ENCODE measurements at places on chromosomes 11 and 22. TPM values are rescaled to one million over a fixed set of nuclear protein-coding genes. Genes with fewer than 3 reads are reported as not detected.
A peak's percentile ranks its signal among the peaks of the same experiment; 100 is the strongest.

DNA sequence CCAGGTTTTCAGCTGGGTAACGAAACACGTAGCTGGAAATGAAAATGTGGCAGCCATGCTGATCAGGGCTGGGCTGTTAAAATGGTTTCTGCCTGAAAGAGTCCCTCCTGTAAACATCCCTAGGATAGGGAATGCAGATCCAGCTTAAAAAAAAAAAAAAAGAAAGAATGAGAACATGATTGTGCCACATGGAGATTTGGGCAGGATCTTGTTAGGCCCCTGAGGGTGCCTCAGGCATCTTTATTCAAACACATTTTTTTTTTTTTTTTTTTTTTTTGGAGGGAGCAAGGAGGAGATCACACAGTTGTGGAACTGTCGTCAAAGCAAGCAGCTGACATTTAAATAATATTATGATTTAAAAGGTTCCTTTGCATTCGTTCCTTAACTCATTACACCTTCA, 900.3 kb downstream of the OPCML start:
- DNase-seq: no peak

DNA sequence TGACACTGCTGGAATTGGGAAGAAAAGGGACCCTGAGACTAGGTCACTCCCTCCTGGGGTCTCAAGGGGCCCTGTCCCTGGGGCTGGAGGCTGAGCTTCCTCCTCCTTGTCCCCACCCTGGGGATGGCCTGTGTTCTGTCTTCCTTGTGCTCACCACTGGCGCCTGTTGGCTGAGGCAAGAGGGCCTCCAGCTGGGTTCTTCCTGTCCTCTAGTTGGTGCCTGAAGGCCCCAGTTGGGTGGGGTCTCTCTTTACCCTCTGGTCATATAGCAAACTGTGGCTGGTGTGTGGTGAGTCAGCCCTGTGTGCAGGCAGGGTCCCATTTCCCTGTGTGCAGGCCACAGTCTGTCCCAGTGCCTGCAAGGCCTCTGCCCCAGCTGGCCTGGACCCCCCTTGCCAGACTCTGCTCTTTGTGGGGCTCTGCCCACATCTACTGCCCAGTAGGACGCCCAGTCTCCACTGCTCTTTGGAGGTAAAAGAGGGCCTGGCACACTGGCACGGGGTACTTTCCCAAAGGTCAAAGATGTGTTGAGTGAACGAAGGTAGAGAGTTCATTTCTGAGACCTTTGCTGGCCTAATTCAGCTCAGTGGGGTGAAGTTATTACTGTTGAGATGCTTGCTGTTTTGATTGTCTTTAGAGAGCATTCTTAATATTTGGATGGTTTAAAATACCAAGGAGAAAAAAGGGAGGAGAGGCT, 55.1 kb upstream of the CLDN5 start:
- no peak for DNase-seq

- DNase-seq: no peak
These were observed 127.4 kb downstream of the DSCAML1 start for GRCh38 chr11:117669616-117670015.

GRCh38 chr11:107665018-107665417, 46.8 kb downstream of the SLN start:
- DNase-seq: no peak

- DNase-seq: peak; percentile 64
These were observed 35.2 kb upstream of the P2RY2 start for GRCh38 chr11:73182824-73183321.

The OR5P2 gene
- total RNA-seq: not detected

DNA sequence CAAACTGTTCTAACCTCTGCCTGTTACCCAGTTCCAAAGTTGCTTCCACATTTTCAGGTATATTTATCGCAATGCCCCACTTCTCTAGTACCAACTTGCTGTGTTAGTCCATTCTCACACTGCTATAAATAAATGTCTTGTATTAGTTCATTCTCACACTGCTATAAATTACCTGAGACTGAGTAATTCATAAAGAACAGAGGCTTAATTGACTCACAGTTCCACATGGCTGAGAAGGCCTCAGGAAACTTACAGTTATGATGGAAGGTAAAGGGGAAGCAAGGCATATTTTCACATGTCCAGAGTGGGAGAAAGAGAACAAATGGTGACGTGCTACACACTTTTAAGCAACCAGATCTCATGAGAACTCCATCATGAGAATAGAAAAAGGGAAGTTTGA, 130.4 kb upstream of the C11orf87 start:
- DNase-seq: no peak

The GRM5 gene
- 0.09 TPM for total RNA-seq

DNA sequence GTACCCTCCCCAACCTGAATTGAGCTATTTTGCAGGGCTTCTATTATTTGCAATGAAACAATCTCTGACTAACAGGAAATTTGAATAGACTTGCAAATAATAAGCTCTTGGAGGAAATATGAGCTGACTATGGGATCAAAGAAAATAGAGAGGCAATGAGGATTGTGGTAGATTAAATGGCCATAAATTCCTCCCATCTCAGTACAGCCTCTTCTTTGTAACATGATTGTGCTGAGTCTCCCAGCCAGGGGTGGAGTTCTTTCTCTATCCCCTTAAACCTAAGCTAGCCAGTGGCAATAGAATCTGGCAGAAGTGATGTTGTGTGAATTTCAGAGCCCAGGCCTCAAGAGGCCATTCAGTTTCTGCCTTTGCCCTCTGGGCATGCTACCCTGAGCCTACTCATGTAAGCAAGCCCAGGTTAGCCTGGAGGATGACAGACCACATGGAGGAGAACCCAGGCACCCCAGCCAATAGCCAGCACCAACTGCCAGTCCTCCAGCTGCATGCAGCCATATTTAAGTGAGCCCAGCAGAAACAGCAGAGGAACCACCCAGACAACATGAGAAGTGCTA, 86.8 kb upstream of the TP53I11 start:
- DNase-seq: no peak

DNA sequence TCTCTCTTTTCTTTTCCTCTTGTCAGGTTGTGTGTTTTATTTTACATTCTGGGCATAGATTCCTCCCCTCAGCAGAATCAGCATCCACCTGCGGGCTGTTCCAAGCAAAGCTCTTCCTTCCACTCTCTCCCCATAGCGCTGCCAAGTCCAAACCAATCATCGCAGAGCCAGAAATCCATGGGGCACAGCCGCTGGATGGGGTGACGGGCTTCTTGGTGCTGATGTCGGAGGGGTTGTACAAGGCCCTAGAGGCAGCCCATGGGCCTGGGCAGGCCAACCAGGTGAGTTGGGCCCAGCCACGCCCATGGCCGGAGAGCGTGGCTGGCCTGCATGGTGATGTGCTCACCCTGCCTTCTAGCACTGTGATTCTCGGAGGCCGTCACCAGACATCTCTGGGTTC, 22.1 kb downstream of the TAB1 start:
- DNase-seq: no peak

The SPON1 gene
- 23.4 TPM for total RNA-seq

The ST13 gene
- total RNA-seq: 171 TPM

GRCh38 chr11:12662101-12662689, 12.0 kb upstream of the TEAD1 start:
- DNase-seq: no peak

DNA sequence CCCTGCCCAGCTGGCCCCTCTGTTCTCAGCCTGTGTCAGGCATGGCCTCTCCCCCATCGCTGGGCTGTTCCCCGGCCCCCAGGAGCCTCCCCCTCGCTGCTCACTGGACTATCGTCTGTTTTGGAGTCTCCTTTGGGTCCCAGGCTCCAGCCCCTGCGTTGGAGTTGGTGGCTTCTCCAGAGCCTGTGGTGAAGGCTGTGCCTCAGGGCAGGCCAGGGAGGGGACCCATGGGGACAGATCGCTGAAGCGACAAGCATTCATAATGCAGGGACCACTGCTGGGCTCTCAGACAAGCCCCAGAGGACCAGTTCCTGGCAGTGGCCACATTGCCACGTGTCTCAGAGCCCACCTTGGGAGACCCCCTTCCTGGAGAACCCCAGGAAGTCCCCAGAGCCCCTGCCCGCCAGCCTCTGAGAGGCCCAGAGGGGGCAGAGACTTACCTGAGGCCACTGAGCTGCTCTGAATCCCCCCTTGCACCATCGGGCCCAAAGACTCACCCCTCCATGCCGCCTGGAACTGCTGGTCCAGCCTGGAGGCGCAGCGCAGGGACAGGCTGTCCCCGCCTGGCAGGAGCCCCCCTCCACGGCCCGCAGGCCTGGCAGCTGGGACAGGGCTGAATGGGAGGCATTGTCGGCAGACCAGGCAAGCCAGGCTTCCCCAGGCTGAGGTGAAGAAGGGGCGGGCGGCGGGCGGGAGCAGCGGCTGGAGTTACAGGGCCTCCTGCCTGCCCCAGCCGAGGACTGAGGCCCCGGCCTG, at the start of gene CHADL:
Gene CHADL (minus strand): TSS at position 555 of the 756 bp plus-strand sequence. CDS start 50 bp downstream, at position 505.
- DNase-seq: no peak

- no peak for DNase-seq
These were observed 2.0 kb downstream of the CLCF1 start for GRCh38 chr11:67371189-67371910.

The KCNK7 gene
- total RNA-seq: 0.31 TPM

GRCh38 chr11:126518071-126518971, 162.8 kb downstream of the ST3GAL4 start:
- DNase-seq: no peak

The WBP2NL gene
- total RNA-seq: 0.42 TPM

The MRGPRX4 gene
- not detected for total RNA-seq

The IFITM10 gene
- total RNA-seq: 0.27 TPM

The KIAA1671 gene
- 18.2 TPM for total RNA-seq

The RAG1 gene
- total RNA-seq: 1.1 TPM

- no peak for DNase-seq
These were observed 54.6 kb upstream of the EIF3D start for GRCh38 chr22:36583546-36583945.

- DNase-seq: no peak
These were observed 10.4 kb downstream of the TMPRSS6 start for GRCh38 chr22:37098976-37099591.

DNA sequence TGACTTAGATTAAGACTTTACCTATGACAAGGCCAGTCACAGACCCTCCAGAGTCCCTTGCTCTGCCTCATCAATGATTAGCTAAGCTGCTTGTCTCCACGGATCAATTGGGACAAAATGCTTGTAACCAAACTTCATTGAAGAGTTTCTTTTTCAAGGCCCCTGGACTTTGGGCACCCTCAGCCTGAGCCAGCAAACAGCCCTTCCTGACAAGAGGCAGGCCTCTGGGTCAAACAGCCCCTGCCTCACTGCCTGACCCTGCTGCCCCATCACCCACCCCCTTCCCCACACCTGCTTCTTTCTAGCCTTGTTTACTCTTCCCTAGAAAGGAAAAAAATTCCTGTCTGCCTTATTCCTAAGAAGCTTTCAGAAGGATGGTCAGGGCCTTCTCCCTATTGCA, 26.3 kb upstream of the CDON start:
- no peak for DNase-seq

- no peak for DNase-seq
These were observed 148.7 kb upstream of the PGR start for GRCh38 chr11:101278286-101278685.

- no peak for DNase-seq
These were observed 61.3 kb upstream of the ANO1 start for GRCh38 chr11:70016666-70017367.

GRCh38 chr22:34776817-34777216, 289.1 kb upstream of the ISX start:
- no peak for DNase-seq

DNA sequence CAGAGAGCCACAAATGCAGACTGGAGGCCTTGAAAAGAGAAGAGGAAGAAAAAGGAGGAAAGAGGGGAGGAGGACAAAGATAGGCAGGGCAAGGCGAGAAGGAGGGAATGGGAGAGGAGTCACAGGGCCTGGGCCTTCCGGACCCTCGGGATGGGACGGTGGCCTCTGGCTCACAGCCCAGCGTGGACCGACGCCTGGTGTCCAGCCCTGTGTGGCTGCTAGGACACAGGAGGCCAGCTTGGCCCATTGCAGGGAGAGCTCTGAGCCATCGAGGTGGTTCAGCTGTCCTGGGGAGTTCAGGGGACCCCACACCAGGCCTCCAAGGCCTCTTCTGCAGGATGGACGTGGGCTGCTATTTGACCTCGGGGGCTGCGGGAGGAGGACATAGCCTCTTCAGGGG, 9.4 kb downstream of the MYO7A start:
- DNase-seq: no peak

DNA sequence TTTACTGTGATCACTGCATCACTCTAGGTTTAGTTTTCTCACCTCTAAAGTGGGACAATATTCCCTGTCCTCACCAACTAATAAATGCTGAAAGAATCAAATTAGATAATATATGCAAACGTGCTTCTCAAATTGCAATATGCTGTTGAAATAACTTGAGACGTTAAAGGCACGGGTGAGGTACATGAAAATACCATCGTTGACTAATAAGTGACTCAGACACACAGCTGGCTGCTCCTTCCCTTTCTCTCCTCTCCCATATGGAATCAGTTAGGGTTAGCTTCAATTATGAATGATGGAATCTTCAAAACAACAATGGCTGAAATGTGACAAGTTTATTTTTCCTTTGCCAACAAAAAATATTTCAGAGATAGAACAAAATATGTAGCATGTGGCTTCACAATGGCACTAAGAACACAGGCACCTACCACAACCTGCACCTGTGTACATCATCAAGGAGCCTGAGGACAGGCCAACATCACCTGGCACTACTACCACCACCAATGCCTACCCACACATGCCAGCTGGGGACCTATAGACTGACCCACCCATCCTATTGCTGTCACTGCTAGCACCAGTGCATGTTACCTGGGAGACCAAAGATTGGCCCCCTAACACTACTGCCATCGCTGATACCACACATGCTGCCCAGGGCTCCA, 13.7 kb downstream of the GDPD4 start:
- DNase-seq: no peak

GRCh38 chr11:68840661-68841653, 759 bp downstream of the CPT1A start:
- DNase-seq: peak; percentile 76

The CEND1 gene
- not detected for total RNA-seq

GRCh38 chr11:122189229-122189628, 73.2 kb upstream of the BLID start:
- DNase-seq: no peak

The RAG2 gene
- total RNA-seq: not detected

- DNase-seq: no peak
These were observed 6.0 kb upstream of the FXYD6 start for GRCh38 chr11:117882311-117882905.

The TUBA8 gene
- 200 TPM for total RNA-seq

DNA sequence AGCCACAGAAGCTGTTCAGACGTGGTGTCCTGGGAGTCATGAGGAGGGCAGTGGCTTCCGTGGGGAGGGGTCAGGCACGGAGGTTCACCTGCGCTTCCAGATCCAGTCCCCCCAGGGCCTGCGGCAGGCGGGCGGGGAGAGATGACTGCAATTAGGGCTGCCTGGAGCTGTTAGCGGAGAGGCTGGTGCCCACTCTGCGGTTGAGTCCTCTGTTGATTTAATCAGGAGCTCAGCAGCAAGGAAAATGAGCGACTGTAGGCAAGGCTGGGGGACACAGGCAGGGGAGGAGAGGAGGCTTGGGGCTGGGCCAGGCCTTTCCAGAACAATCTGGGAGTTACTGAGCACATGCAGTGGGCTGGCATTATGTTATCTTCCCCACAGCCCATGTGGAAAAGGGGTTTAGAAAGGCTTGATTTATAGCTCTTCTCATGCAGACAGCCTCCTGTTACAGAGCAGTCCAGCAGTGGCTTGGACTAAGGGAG, 13.1 kb downstream of the PLCB3 start:
- no peak for DNase-seq

GRCh38 chr11:88421530-88421929, 84.0 kb upstream of the CTSC start:
- no peak for DNase-seq

GRCh38 chr11:19239039-19239438, 1.7 kb downstream of the E2F8 start:
- no peak for DNase-seq

Measured in left cardiac atrium (tissue), 4 donors.